ENCODE measurements at places on chromosomes 1 and 21.
A peak's percentile ranks its signal among the peaks of the same experiment; 100 is the strongest.

DNA sequence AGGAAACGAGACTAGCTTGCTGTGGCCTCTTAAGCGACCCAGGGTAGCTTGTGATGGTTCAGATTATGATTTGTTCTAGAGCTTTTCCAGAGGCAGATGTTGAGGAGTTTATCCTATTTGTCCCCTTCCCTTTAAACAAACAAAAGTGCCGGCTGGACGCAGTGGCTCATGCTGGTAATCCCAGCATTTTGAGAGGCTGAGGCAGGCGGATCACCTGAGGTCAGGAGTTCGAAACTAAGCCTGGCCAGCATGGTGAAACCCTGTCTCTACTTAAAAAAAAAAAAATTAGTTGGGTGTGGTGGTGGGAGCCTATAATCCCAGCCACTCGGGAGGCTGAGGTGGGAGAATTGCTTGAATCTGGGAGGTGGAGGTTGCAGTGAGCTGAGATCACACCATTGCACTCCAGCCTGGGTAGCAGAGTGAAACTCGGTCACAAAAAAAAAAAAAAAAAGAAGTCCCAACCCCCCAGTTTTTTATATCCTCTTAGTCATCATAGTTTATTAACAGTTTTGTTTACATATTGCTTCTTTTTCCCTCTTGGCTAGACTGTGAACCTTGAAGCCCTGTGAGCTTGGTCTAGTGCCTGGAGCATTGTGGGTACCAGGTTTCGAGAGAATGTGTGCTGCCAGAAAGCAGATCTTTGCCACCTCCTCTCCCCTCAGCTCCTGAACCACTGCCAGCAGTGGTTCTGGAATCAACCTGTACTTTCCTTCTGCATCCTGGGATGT, 29.8 kb downstream of the MAPKAPK2 start:
- peak; percentile 49 for DNase-seq

DNA sequence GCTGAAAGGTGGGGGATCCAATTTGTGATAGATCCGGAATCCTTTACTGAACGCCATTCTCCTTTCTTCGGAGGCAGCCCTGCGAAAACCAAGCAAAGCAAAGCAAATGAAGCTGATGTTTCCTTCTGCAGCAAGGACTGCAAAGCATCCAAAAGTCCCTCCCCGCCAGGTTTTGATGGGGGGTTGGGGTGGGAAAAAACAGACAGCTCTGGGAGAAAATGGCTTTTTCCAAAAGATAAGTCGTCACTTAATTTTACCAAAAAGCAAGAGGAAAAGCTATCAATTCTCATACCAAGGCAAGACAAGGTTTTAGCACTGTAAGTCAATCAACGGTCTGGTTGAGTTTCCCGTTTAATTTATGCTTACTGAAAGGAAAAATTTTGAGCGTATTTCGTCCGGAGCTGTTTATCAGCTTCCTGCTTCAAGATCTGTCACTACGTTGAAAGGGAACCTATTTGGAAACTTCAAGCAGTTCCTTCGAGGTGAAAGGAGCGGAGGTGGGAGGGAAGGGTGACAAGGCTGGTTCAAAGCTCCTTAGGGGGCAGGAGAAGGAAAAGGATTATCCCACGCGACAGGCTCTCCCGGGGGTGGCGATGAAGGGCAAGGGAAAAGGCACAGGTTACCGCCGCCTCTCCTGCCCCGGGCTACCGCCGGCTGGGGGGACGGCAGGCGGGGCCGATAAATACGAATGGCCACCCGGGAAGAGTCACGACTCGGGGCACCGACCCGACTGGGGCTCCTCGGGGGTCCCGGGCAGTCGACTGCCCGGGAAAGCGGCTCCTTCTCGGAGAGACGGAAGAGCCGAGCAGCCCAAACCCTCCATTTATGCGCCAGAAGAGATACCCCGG, 750 bp downstream of the SYNJ1 start:
- no peak for DNase-seq

DNA sequence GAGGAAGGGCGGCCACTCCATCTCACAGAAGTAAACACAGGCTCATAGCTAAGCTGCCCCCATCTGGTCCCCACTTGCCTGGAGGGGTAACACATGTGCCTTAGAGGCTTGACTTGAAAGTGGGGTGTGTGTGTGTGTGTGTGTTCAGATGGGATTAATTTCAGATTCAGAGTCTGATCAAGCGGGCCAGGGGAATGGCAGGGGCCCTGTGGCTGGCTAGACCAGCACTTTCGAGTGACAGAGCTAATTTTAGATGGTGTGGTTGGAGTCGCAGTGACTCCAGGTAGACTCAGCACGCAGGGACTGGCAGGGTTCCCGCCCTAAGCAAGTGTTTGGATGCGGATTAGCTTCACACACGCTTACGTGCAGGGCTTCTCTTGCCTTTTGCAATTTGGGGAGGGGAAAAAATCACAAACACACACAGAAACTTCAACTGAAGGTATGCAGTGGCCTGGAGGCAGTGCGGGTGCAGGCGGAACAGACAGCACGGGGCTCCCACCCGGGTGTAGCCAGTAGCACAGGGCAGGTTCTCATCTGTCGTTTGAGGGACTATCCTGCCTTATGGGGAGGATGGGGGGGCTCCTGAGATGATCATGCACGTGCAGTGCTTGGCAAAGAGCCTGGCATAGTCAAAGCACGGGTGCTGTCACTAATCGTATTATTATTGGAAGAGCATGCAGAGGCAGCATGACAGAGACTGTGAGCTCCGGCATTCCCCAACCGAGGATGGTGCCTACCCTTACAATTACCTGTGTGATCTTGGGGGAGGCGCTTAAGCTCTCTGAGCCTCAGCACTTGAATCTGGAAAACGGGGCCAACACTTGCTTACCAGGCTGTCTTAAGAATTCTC, 1.3 kb downstream of the EDN2 start:
- DNase-seq, result no peak

DNA sequence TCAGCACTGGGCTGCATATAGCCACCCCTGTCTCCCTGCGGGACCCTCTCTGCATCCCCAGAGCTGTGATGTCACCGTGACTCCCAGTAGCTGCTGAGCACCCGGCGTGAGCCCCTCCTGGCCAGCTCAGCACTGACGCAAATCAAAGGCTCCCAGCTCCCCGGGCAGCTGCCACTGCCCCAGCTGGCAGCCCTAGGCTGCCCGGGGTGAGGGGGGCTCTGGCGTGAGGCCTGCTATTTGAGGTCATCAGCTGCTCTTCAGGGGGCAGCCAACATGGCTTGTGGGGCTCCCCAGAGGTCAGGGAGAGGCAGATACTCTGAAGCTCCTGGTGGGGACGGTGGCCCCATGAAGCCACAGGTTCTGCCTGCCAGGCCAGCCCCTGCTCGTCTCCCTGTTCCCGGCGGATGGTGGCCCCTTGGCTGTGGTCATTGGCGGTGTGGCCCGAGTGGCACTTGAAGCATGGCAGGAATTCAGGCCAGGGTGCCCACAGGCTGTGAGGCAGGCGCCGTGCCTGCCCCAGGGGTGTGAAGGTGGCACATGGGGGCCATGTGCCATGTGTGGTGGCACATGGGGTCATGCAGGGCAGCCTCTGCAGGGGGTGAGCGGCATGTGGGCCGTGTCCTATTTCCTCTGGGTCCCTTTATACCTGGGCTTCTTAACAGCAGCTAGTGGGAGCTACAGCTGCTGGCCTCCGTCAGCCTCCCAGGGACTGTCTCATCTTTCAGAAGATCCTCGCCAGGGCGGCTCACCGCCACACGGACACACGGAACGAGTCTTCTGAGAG, 85.4 kb downstream of the SIK1 start:
- no peak for DNase-seq

- peak; percentile 13 for DNase-seq
These were observed 81.1 kb downstream of the KIAA0319L start for GRCh38 chr1:35475856-35476674.

- DNase-seq, result no peak
These were observed 258.3 kb upstream of the TMPRSS15 start for GRCh38 chr21:18661842-18662241.

GRCh38 chr1:18307329-18307898, 173.3 kb upstream of the KLHDC7A start:
- DNase-seq, result no peak

- DNase-seq, result no peak
These were observed 27.3 kb downstream of the ZBTB8OS start for GRCh38 chr1:32622806-32623681.

- DNase-seq, result no peak
These were observed 12.3 kb upstream of the ASCL5 start for GRCh38 chr1:201139306-201139705.

GRCh38 chr1:157460381-157460780, 91.9 kb downstream of the FCRL5 start:
- no peak for DNase-seq

All from stromal cell of bone marrow (primary cell).